ENCODE measurements at places on chromosomes 3 and 15. TPM values are rescaled to one million over a fixed set of nuclear protein-coding genes. Genes with fewer than 3 reads are reported as not detected.

The MEX3B gene
- total RNA-seq: 0.59 TPM

The LMOD3 gene
- not detected for total RNA-seq

The VPS33B gene
- total RNA-seq: 20.9 TPM

The SH3GL3 gene
- not detected for total RNA-seq

DNA sequence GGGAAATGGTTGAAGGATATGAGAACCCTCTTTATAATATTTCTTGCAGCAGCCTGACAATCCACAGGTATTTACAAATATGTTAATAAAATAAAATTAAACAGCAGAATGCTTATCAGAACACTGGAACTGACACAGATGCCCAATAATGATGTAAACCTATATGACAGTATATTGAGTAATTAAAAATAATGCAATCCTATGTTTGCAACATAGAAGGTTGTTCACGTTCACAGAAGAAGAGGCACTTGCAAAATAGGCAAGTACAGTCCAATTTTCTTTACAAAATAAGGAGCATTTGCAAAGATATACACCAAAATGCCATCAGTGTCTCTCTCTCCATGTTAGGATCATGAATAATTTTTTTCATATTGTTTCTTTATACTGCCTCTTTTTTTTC is 397.0 kb upstream of the WNT5A start:
- H3K27me3 ChIP-seq: peaks cover 2% of the 10 kb centered on the region
- no peak overlapping the region for H3K27ac ChIP-seq
- H3K4me3 ChIP-seq: no peak overlapping the region

DNA sequence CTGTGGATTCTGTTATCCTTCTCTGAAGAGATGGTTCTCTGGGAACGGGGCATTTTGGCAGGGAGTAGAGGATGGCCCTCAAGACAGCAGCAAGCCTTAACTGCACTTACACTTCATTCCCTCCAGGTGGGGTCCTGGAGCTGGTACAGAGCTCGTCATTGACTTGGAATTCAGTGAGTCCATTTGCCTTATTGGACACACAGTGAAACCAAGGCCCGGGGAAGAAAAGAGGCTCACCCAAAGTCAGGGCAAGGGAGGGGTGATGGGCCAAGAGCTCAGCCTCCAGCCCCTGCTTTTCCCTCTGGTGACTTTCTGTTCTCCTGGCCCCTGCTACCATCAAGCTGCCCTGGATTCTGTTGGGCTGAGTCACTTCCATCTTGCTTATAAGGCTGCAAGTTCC is 125.6 kb downstream of the ETFA start:
- H3K36me3 ChIP-seq: no peaks in the 10 kb centered on the region
- DNase-seq: no peak
- peaks cover 37% of the 10 kb centered on the region for H3K27me3 ChIP-seq
- H3K4me1 ChIP-seq: peaks cover 19% of the 10 kb centered on the region

DNA sequence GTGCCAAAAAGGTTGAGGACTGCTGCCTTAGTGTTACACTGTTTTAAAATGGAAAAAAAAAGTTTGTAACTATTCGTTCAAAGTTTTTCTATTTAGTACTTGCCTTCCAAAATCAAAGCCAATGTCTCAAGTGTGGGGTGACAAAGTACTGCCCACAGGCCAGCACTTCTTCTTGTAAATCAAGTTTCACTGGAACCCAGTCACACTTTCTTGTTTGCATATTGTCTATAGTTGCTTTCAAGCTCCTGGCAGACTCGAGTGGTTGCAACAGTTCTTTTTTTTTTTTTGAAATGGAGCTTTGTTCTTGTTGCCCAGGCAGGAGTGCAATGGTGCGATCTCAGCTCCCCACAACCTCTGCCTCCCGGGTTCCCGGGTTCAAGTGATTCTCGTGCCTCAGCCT is 75.3 kb upstream of the RPL35A start:
- no peaks in the 10 kb centered on the region for H3K27me3 ChIP-seq
- H3K27ac ChIP-seq: no peak overlapping the region
- no peak overlapping the region for H3K4me3 ChIP-seq
- no peak for DNase-seq
- H3K36me3 ChIP-seq: peaks cover 40% of the 10 kb centered on the region
- peaks cover 15% of the 10 kb centered on the region for H3K4me1 ChIP-seq

DNA sequence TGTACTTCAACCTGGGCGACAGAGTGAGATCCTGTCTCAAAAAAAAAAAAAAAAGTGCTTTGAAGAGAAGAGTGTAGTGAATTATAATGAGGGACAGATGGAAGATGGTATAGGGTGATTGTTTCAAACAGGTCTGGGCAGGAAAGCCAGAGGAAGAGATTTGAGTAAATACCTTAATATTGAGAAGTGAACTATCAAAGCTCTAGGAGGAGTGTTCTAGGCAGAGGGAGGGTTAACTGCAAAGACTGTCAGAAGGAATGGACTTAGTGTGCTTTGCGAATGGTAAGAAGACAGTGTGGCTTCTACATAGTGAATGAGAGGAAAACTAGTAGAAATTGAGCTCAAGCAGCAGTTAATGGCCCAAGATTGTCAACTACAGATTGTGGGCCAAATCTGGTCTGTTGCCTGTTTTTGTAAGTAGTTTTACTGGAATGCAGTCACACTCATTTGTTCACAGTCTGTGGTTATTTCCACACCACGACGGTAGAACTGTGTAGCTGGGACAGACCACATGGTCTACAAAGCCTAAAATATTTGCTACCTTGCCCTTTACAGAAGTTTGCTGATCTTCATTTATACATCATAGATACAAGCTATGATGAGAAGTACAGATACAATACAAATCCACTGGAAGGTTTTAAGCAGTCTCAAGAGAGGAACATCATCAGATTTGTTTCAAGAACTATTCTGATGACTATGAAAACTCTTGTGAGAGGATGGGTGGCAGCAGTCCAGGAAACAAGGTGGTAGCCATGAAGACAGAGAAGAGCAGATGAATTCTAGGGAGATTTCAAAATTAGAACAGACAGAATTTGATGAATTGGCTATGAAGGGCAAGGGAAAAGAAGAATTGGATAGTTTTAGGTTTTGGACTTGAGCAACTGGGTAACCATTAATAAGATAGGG is 16.5 kb upstream of the USP50 start:
- peak overlapping the region; percentile 16 for H3K4me3 ChIP-seq
- peak overlapping the region; percentile 87 for H3K27ac ChIP-seq
- peaks cover 25% of the 10 kb centered on the region for H3K4me1 ChIP-seq
- H3K27me3 ChIP-seq: no peaks in the 10 kb centered on the region
- H3K36me3 ChIP-seq: peaks cover 25% of the 10 kb centered on the region

DNA sequence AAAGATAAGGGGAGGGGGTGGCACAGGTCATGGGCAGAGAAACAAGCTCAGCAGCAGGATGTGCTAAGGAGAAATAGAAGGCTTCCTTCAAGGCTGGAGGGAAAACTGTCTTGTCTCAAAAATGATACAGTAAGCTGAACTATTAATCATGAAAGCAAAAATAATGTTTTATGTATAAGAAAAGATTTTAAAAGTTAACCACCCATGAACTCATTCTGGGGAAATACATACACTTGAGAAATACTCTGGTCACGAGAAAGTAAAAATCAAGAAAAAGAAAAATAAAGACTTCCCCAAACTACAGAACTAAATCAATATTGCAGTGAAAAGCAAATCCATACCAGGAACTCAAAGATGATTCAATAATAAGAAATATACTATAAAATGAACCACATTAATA is 80.7 kb downstream of the KLF13 start:
- no peak for DNase-seq
- peaks cover 7% of the 10 kb centered on the region for H3K27me3 ChIP-seq
- H3K36me3 ChIP-seq: peaks cover 16% of the 10 kb centered on the region
- H3K4me1 ChIP-seq: peaks cover 15% of the 10 kb centered on the region
- H3K4me3 ChIP-seq: no peak overlapping the region

DNA sequence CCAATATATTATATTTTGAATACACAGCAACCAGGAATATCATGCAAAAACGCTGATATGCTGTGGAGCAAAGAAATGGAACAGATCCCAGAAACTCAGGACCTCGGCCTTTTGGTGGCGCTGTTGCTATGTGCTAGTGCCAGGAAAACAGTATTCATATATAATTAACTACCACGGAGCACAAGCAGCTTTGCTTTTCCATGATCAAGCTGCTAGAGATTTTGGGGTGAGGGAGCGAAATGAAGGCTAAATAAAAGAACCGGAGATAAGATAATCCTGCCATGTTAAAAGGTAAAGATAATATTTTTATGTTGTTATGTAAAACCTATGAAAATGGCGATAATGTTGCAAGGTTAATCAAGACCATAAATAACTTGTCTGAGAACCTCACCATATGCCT is 157.7 kb upstream of the FAM3D start:
- no peak overlapping the region for H3K27ac ChIP-seq
- H3K27me3 ChIP-seq: peaks cover 7% of the 10 kb centered on the region
- no peaks in the 10 kb centered on the region for H3K4me1 ChIP-seq

DNA sequence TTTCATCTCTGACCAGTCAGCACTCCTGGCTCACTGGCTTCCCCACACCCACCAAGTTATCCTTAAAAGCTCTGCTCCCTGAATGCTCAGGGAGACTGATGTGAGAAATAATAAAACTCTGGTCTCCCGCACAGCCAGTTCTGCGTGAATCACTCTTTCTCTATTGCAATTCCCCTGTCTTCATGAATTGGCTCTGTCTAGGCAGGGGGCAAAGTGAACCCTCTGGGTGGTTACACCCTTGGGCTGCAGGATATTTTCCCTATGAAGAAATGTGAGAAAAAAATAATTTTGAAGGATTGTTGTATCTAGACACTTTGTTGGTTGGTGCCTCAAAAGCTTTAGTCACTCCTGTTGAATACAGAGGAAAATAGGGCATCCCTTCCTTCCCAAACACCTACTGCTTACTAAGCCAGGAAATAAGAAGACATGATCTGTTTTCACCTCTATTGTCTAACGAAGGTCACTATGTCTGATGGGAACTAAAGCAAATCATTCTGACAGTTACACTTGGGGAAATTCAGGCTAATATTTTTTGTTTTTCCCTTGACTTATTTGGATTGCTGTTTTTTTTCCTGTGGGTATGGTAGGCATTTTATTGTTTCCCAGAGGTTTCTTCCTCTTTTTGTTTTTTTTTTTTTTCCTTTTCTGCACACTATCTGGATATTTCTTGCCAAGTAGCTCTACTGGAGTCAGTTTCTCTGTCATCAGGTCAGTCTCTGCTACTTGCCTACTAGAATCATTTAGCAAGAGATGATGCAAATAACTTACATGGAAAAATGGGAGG is 15.3 kb upstream of the TNFSF10 start:
- peaks cover 62% of the 10 kb centered on the region for H3K4me1 ChIP-seq
- no peak for DNase-seq
- no peaks in the 10 kb centered on the region for H3K27me3 ChIP-seq
- H3K36me3 ChIP-seq: peaks cover 6% of the 10 kb centered on the region
- H3K27ac ChIP-seq: peak overlapping the region; percentile 95

GRCh38 chr15:101348015-101348414 is 53.0 kb upstream of the SNRPA1 start:
- no peaks in the 10 kb centered on the region for H3K36me3 ChIP-seq
- H3K27me3 ChIP-seq: peaks cover 11% of the 10 kb centered on the region
- H3K27ac ChIP-seq: no peak overlapping the region
- H3K4me1 ChIP-seq: no peaks in the 10 kb centered on the region

GRCh38 chr3:130971208-130971607 is 55.4 kb downstream of the ASTE1 start:
- H3K4me1 ChIP-seq: peaks cover 14% of the 10 kb centered on the region
- peaks cover 40% of the 10 kb centered on the region for H3K36me3 ChIP-seq
- DNase-seq: no peak
- H3K4me3 ChIP-seq: no peak overlapping the region

Measured in activated T-helper 1 cell treated with anti-CD3 and anti-CD28 coated beads, Interleukin-12 subunit alpha, Interleukin-12 subunit beta, Interleukin-2, Interleukin-4 antibody, amounts not matched to agents 30 ng/mL and 10 ng/mL and 1 ng/mL, durations not matched to agents 14 hours and 24 hours and 36 hours (primary cell).